ENCODE measurements at places on chromosomes 1 and 21.

GRCh38 chr1:186091222-186091720, 283.8 kb downstream of the TPR start:
- DNase-seq: no peak

GRCh38 chr1:178959543-178960460, 65.9 kb upstream of the FAM20B start:
- no peak for DNase-seq

- DNase-seq: peak; percentile 15
These were observed 40.6 kb upstream of the MARK1 start for GRCh38 chr1:220487297-220487820.

- no peak for DNase-seq
These were observed 58.1 kb upstream of the SIM2 start for GRCh38 chr21:36640721-36641244.

DNA sequence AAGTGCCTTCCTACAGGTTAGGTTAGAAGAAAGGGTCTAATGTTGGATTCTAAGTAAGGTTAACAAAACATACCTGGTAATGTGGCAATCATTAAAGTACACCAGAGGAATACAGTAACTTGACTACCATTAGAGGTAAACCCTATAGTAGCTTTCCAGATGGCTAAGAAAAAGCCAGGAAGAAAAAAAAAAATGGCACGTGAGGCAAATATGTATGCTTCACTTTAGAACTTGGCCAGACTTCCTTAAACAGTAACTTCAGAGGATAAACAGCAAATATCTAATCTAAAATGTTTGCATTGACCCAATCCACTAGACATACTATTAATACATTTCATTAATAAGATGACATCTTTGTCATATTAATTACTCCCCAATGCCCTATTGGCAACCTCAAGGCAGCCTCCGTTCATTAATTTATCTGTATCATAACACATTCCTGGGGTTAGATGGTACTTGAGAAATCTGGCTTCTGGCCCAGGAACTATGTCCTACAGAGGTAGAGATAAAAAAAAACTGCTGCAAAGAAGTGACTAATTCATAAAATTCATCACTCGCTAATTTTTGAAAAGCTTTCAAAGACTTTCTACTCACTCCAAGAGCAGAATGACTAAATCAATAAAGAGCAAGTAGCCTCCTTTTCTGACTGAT, 5.8 kb downstream of the DCAF8 start:
- DNase-seq: peak; percentile 81

- no peak for DNase-seq
These were observed 77.7 kb downstream of the LRRC8C start for GRCh38 chr1:89710498-89711139.

DNA sequence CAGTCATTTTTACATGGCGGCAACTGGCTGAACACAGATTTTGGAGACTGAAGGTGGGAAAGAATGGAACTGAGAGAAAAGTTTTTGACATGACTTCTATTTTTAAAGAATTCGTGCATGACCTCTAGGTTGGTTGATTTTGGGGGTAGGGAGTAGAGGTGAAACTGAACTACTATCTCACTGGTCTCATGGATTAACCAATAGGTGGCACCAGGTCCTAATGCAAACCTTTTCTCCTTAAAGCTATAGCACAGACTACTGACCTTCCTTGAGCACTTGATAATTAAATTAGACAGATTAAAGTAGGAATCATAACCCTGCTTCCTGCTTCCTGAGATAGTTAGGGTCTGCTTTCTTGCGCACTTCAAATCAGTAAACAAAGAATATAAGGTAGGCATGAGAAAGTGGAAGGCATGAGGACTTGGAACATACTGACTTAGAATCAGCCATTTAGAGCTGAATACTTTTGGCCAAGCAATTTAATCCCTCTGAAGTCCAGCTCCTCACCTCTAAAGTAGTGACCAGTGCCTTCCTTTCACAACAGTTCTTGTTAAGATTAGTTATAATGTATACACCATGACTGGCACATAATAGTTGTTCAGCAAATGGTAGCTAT, 206.0 kb downstream of the CENPF start:
- DNase-seq: peak; percentile 58

Data from fibroblast of skin of scalp (primary cell).